Fibroblast of villous mesenchyme (primary cell): ENCODE measurements at places on chromosomes 4 and X. TPM values are rescaled to one million over a fixed set of nuclear protein-coding genes. Genes with fewer than 3 reads are reported as not detected.

DNA sequence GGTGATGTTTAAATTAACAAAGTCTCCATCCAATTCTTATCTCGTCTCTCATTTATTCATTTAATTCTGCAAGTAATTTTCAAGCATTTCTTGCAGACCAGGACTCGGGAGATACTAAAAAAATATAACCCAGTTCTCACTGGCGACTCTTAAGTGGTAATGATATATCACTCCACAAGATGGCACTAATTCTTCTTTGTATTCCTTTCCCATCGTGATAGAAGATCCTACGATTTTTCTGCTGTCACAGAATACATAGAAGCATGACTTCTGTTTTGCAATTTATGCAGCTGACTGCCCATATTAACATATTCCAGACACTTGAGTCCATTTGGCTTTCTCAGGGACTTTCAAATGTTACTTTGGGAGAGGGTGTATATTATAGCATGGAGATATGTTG lies 64.0 kb upstream of the FGF13 start:
- peak; percentile 24 for DNase-seq

The PF4V1 gene
- total RNA-seq, result not detected in 2 replicates

DNA sequence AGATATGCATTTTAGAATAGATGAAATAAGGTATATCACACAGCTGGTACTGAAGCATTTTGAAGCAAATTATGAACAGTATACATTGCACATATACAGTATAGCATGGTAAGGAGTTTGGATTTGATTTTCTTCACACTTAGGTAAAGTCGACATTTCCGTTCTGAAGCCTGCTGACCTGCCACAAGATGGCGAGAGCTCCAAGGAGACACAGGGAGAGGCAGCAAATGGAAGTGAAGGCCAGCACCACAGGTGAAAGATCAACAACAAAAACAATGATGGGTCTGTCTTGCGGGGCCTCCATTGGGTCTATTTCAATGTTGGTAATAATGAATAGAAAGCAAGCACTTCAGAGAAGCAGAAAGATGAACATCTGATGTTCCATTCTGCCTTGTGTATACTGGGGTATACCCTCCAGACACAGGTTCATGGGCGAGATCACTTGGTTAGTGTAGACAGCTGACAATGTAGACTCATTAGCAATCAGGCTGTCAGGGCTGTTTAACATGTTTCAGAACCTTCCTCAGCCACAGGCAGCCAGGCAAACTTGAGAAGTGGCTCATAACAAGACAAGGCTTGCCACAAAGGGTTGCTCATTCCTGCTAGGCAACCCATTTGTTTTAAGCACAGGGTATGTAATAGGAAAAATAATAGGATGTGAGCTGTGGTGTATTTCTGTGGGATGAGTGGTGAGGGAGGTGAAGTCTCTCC lies 21.4 kb upstream of the NOX1 start:
- peak; percentile 44 for DNase-seq

DNA sequence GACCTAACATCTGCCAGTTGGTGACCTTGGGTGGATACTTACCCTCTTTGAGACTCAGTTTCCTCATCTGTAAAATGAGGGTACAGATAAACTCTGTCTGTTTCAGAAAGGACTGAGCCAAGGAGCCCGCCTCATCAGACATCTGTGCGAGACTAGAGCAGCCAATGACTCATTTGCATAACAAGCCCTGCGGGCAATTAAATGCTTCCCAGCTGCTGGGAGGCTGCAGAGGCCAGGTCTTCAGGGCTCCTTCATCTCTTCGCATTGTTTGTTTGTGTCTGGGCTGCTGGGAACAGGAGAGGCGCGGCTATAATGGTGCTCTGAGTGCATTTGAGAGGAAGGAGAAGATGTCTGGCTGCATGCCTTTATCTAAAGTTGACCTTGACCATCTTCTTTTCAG lies 85.0 kb downstream of the ADRA2C start:
- peak; percentile 71 for DNase-seq

The TCEAL2 gene
- total RNA-seq, result not detected in 2 replicates

- DNase-seq, result no peak
Observed at GRCh38 chr4:23058165-23058776, 365.5 kb downstream of the GBA3 start.

The CCDC160 gene
- total RNA-seq, result 0.43 TPM in 1 of 2 replicates, not detected in the other

DNA sequence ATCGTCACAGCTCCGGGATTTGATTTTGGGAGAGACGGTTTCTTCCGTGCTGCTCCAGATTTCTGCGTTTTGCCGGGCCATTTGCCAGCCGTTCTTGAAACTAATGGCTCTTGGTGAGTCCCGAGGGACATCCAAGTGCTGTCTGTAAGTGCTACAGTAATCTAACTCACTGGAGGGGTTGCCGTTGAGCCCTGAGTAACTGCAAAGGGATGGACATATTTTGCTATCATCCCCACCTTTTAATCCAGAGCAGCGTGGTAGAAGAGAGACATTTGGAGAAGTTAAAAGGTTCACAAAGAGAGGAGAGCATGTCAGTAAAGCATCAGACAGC lies 88.9 kb upstream of the PDLIM3 start:
- no peak for DNase-seq

The GPR119 gene
- not detected in 2 replicates for total RNA-seq

The CFAP99 gene
- total RNA-seq, result not detected in 2 replicates
